ENCODE measurements at places on chromosomes 12 and 14.

GRCh38 chr14:104146651-104147345 is 8.4 kb downstream of the KIF26A start:
- DNase-seq = no peak

- DNase-seq = no peak
Measured at GRCh38 chr14:23563473-23564180, 4.0 kb downstream of the AP1G2 start.

- DNase-seq = no peak
Measured at GRCh38 chr14:38583471-38583870, 327.6 kb upstream of the CLEC14A start.

GRCh38 chr14:95961481-95961880 is 77.7 kb upstream of the C14orf132 start:
- DNase-seq = no peak

DNA sequence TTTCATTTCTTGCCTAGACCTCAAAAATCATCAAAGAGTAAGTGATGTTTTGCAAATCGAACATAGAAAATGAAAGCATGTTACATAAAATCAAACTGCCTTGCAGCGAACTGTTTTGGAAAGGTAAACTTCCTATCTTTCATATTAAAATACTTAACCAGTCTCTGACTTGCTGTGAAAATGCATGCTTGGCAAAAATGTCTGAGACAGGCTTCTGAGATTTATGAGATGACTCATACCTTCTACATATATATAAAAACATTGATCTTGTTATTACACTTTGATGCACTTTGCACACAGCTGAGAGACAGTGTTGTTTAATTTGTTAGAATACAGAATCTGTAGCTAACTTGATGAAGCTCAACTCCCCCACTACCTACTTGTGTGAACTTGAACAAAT is 179.1 kb downstream of the KITLG start:
- no peak for DNase-seq

- peak; percentile 63 for DNase-seq
Measured at GRCh38 chr12:72017054-72017651, 78.5 kb downstream of the TPH2 start.

- peak; percentile 16 for DNase-seq
Measured at GRCh38 chr12:66398931-66399910, 96.9 kb downstream of the HELB start.

- DNase-seq = peak; percentile 83
Measured at GRCh38 chr14:69010648-69011047, 31.5 kb upstream of the ACTN1 start.

Measured in suppressor macrophage treated with lipopolysaccharide for 1 hour (primary cell).